Activated T-helper 1 cell treated with anti-CD3 and anti-CD28 coated beads, Interleukin-12 subunit alpha, Interleukin-12 subunit beta, Interleukin-2, Interleukin-4 antibody, amounts not matched to agents 30 ng/mL and 10 ng/mL and 1 ng/mL, durations not matched to agents 14 hours and 24 hours and 36 hours (primary cell): ENCODE measurements at places on chromosomes 5 and 9. TPM values are rescaled to one million over a fixed set of nuclear protein-coding genes. Genes with fewer than 3 reads are reported as not detected.

The FST gene
- 0.17 and 0.31 TPM in 2 replicates for total RNA-seq

The CYLC2 gene
- not detected in 2 replicates for total RNA-seq

The NTRK2 gene
- total RNA-seq: 2.9 TPM in 2 replicates

The PCDHA4 gene
- not detected in 2 replicates for total RNA-seq

The BBLN gene
- 97.3 and 106 TPM in 2 replicates for total RNA-seq

The FCN1 gene
- not detected in 2 replicates for total RNA-seq

The PDCD1LG2 gene
- 1.1 and 1.4 TPM in 2 replicates for total RNA-seq

The ENHO gene
- not detected in 2 replicates for total RNA-seq

The CREBRF gene
- 7.4 and 9.2 TPM in 2 replicates for total RNA-seq

The LCN9 gene
- not detected in 2 replicates for total RNA-seq

The PDE6A gene
- not detected in 2 replicates for total RNA-seq

The IL13 gene
- total RNA-seq: 294 and 308 TPM in 2 replicates

The SPATA31A5 gene
- not detected in 2 replicates for total RNA-seq

The SCGB3A2 gene
- total RNA-seq: not detected in 2 replicates

The AGPAT2 gene
- total RNA-seq: 24.7 and 25.0 TPM in 2 replicates

The NOL8 gene
- total RNA-seq: 84.4 and 95.5 TPM in 2 replicates

The RHOBTB3 gene
- 0.36 and 0.71 TPM in 2 replicates for total RNA-seq

The PCDHGA5 gene
- total RNA-seq: 0.24 and 0.31 TPM in 2 replicates
